Upper lobe of right lung (tissue), 1 donor: ENCODE measurements at places on chromosomes 6 and 20.

GRCh38 chr6:25601800-25602673 is 50.0 kb upstream of the SCGN start:
- no peak overlapping the region for H3K4me3 ChIP-seq
- H3K27ac ChIP-seq = no peak overlapping the region
- no peaks in the 10 kb centered on the region for H3K27me3 ChIP-seq
- H3K4me1 ChIP-seq = no peaks in the 10 kb centered on the region
- DNase-seq = no peak

- H3K36me3 ChIP-seq = peaks cover 6% of the 10 kb centered on the region
- peaks cover 25% of the 10 kb centered on the region for H3K4me1 ChIP-seq
- DNase-seq = no peak
- H3K27me3 ChIP-seq = no peaks in the 10 kb centered on the region
Measured at GRCh38 chr20:5127859-5128424, 1.1 kb downstream of the CDS2 start.

GRCh38 chr6:21560249-21560648 is 33.3 kb upstream of the SOX4 start:
- H3K4me3 ChIP-seq = no peak overlapping the region
- no peaks in the 10 kb centered on the region for H3K36me3 ChIP-seq
- H3K27ac ChIP-seq = no peak overlapping the region
- no peaks in the 10 kb centered on the region for H3K27me3 ChIP-seq
- no peaks in the 10 kb centered on the region for H3K4me1 ChIP-seq
- DNase-seq = no peak

- H3K4me1 ChIP-seq = peaks cover 36% of the 10 kb centered on the region
- no peaks in the 10 kb centered on the region for H3K27me3 ChIP-seq
- no peak for DNase-seq
- no peak overlapping the region for H3K4me3 ChIP-seq
- H3K36me3 ChIP-seq = no peaks in the 10 kb centered on the region
- no peak overlapping the region for H3K27ac ChIP-seq
Measured at GRCh38 chr6:47484616-47485015, 7.0 kb downstream of the CD2AP start.

- no peaks in the 10 kb centered on the region for H3K36me3 ChIP-seq
- peak overlapping the region; percentile 73 for H3K27ac ChIP-seq
- no peaks in the 10 kb centered on the region for H3K27me3 ChIP-seq
- DNase-seq = no peak
- H3K4me3 ChIP-seq = no peak overlapping the region
Measured at GRCh38 chr20:44704551-44704971, 10.6 kb upstream of the CCN5 start.
